ENCODE measurements at places on chromosomes 5 and 9.
A peak's percentile ranks its signal among the peaks of the same experiment; 100 is the strongest.

DNA sequence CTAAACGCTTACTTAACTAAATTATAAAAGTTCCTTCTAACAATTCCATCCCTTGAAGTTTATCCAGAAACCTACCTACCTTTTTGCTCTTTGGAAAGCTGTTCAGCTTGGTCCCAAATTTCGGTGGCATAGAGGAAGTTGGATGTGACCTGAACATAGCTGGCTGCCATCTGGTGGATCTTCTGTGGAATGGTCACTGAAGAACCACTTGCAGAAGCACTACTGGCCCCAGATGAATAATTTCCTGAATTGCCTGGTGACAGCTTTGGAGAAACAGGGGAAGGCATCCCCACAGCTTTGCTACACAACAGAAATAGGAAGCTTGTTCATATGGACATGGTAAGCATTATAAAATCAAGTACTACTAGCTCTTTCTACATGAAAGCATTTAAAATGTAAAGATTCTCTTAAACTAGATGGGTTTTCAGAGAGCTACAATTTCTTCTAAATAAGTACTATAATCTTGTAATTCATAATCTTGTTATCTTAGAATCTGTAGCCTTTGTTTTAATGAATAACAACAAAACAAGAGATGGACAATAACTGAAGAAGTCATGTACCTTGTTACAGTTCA lies 9.9 kb downstream of the LEAP2 start:
- DNase-seq = peak; percentile 45

- DNase-seq = no peak
Observed at GRCh38 chr5:133232911-133233310, 181.1 kb downstream of the HSPA4 start.

- no peak for DNase-seq
Observed at GRCh38 chr5:76402251-76402885, 717 bp upstream of the IQGAP2 start.

DNA sequence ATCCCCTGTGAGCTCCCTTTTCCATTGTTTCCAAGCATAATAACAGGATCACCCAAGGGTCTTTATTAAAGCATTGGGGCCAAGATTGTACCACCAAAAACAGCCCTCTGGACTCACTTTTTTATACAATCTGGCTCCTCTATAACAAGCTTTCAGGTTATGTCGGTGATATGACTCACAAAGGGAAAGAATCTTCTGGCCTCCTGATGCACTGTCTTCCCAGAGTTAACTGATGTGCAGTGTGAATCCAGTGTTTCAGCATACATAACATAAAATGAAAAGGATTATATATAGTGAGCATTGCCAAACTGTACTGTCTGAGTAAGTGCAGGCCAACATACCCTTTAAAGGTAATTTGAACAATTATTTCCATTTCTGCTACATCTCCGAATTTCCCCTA lies 33.9 kb upstream of the MAN2A1 start:
- DNase-seq = peak; percentile 4

DNA sequence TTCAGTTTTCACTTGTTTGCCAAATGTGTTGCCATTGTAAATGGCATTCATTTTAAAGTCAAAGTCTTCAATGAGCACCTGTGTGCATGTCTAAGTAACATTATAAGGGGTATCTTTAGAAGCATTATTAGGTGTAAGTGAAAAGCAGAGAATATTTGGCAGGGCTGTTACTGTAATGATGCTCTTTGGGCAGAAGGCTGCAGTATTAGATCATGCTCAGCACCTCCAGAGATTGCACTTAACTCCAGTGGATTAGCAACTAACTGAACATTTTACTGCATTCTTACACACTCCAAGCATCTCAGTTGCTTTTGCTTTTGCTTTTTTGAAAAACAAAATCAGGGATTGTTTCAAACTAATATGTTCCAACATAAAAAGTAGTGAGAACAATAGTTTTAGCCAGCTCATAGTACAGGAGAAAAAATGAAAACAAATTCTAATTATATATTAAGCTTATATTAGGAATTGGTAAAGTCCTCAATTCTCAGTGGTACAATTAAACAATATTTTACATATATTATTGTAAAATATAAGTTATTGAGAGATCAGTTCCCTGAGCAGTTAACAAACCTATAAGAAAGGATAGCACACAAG lies 1740.9 kb upstream of the CDH9 start:
- no peak for DNase-seq

DNA sequence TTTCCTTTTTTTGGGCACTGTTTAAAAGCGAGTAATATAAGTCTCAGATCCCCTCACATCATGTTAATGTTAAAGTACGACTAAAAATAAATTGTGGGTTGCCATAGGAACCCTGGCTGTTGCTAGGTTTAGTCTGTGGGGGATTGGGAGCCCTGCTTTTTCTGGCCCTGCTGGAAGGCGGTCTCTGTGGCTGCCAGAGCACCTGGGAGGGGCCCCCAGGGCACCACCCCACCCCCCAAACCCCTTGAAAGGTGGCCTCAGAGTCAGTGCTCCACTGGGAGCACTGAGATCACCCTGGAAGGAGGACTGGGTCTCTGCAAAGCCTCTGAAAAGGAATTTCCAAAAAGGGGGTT lies 66.2 kb upstream of the NEURL1B start:
- no peak for DNase-seq

DNA sequence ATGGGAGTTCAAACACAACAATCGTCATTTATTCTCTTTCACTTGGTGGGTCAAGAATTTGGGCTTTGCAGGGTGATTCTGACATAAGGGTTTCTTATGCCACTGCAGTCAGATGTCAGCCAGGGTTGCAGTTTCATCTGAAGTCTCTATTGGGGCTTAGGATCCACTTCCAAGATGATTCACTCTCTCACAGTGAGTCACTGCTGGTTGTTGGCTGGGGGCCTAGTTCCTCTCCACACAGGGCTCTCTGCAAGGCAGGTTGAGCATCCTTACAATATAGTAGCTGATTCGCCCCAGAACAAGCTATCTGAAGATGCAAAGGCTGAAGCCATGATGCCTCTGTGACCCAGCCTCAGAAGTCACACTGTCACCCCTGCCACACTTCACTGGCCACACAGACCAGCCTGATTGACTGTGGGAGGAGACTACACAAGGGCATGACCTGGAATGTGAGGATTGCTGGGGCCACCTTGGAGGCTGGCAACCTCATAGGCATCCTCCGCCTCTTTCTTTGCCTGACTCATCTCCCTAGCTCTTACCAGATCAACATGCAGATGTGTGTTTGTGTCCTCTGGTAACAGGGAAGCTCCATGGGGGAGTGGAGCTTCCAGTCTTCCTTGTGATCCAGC lies 4.5 kb upstream of the CARD19 start:
- peak; percentile 87 for DNase-seq

- peak; percentile 67 for DNase-seq
Observed at GRCh38 chr5:132221781-132222648, 5.6 kb downstream of the P4HA2 start.

- DNase-seq = no peak
Observed at GRCh38 chr9:29021632-29022031, 1448.4 kb upstream of the C9orf72 start.

GRCh38 chr9:69370430-69370829 lies 45.4 kb downstream of the ENTREP1 start:
- peak; percentile 42 for DNase-seq
